Germinal center (tissue), 1 donor: ENCODE measurements at places on chromosomes 5 and 9.

DNA sequence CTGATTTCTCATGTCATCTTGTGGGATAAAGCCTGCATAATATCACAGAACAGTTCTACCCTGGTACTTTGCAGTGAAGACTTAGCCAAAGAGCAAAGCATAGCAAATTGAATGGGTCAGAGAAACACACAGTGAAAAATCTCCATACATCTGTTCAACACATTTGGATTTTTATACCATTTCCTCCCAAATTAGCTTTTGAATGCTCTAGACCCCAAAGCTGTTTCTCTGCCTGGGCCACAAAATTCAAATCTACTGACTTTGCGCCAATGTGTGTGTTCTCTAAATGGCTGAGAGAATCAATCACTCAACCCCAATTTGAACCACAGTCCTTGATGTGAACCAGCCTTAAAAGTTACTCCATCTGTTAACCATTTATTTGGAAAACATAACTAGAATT, 236.9 kb upstream of the NFIL3 start:
- no peak for DNase-seq

DNA sequence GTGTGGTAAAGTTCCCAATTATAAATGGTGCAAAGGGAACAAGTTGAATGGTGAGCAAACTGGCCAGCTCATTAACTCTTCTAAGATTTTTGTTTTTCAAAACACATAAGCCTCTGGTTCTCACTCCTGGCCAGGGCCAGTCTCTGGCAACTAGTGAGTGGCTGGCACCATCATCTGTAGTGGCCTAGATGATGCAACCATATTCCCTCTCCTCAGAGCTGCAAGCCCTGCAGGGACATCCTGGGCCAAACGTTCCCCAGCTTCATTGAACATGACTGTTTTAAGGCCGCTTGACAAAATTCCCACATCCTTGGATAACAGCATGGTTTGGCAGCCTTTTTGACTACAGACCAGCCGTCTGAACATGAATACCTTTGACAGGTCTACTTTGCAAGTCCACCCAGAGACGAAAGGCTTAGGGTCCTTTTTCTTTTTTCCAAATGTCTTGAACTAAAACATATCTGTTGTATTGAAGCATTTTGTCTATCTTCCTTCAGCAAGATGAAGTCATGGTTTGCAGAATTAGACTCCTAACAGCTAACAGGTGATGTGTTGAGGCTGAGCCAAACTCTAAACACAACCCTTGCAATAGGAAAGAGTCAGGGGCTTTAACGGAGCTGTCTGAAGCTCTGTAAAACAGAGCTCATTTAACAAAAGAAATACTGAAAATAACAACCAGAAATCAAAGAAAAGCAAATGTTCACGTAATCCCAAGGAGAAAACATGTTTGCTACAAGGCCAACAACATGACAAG, 23.8 kb downstream of the MACROH2A1 start:
- no peak for DNase-seq

DNA sequence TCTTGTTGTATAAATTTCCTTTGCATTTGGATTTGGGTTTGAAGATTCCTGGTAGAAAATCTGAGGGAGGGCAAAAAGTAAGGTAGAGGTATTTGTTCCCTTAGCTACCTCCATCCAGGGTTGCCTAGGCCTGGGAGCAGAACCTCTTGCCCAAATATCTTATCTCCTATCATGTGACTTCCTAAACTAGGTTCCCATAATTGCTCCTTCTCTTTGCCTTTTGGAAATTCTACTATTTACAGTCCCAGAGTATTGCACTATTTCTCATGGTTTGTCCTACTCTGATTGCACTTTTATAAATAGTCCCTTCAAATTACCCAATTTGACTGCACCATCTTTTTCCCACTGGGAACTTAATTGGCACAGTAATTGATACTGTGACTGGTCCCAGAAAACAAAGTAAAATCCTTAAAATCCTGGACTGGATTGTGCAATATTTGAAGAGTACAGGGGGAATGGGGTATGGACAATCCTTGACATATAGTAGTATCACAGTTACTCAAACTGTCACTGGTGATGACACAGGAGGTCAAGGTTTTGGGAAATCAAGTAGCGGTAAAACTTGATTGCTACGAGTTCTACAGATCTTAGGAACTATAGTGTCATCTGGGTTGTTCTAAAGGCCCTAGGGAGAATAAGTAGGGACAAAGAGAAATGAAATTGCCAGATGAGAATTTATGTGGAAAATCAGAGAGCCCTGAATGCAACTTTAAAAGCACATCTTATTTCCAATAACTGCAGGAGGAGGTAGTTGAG, 31.5 kb upstream of the TMED7 start:
- DNase-seq, result no peak

DNA sequence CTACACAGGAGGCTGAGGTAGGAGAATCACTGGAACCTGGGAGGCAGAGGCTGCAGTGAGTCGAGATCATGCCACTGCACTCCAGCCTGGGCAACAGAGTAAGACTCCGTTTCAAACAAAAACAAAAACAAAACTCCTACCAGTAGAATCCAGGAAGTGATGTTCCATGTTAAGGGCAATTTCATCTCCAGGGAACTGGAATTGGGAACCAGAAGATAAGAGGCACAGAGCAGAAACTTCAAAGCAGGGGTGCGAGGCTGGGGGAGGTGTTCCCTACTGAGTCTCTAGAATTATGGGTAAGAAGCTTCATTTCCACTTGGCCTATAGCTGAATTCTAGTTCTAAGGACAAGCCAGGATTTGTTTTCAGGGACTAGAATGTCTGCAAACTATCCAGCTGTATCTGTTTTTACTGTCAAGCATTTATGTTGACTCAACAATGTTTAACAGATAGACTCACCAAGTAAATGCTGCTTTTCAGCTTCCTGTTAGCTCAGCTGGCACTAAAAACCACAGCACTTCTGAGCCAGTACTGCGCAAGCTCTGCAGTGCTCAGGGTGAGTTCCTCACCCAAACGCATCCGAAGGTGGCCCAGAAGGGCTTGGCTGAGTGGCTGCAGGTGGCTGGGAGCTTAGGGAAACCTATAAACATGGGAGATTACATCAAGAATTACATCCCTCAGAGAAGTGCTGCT, 320.1 kb downstream of the MTRR start:
- DNase-seq, result no peak

DNA sequence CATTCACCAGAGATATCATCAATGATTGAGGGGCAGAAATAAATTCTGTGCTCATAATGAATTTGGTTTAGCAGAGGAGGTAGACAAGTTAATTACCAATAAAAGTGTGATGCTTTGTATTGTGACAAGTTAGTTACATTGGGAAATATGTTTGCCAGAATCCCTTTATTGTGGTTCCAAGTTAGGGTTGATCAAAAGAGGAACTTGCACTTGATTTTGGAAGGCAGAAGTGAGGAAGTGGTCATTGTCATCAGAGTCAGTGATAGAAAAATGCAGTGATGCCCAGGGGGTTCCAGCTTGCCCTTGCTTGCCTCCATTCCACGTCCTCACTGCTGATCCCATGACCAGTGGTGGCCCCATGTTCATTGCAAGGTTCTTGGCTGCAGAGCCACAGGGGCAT, 69.7 kb downstream of the SVEP1 start:
- no peak for DNase-seq

DNA sequence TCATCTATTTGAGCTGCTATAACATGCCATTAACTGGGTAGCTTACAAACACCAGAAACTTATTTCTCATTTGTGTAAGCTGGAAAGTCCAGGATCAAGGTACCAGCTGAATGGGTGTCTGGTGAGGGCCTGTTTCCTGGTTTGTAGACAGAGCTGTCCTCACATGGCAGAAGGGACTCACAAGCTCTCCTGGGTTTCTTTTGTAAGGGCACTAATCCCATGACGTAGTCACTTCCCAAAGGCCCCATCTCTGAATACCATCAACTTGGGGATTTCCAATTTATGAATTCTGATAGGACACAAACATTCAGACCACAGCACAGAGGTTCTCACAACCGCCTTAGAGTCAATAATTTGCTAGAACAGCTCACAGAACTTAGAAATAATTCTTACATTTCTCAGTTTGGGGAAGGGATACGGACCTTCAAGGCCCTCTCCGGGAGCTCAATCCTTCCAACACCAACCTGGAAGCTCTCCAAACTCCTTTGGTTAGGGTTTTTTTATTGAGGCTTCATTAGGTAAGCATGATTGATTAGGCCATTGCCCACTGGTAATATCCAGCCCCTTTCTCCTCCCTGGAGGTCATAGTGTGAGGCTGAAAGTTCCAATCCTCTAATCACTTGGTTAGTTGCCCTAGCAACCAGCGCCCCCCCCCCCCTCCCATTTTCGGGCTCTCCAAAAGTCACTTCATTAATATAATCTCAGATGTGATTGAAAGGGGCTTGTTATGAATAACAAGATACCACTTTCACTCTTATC, 7.6 kb upstream of the DNAJA1 start:
- no peak for DNase-seq

- DNase-seq, result no peak
Observed at GRCh38 chr5:14039063-14039462, 94.6 kb upstream of the DNAH5 start.

- peak; percentile 65 for DNase-seq
Observed at GRCh38 chr5:124645396-124645795, 101.0 kb downstream of the ZNF608 start.

- DNase-seq, result no peak
Observed at GRCh38 chr9:104082168-104082567, 11.9 kb upstream of the SMC2 start.

DNA sequence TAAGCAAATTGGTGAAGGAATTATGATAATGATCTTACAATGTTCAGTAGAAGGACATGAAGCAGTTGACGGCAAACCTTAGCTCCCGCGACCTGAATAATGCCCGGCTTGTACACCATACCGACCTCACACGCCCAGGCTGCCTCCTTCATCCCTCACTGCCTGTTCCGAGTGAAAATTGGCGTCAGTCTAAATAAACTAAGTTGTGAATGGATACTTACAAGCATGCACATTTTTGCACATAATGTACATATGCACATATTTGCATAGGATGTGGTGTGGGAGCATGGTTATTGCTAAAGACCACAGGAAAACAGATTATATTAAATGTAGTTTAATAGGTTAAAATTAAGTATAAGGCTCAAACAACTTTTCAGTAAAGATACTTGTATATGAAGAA, 14.9 kb downstream of the OR2Y1 start:
- DNase-seq, result no peak

DNA sequence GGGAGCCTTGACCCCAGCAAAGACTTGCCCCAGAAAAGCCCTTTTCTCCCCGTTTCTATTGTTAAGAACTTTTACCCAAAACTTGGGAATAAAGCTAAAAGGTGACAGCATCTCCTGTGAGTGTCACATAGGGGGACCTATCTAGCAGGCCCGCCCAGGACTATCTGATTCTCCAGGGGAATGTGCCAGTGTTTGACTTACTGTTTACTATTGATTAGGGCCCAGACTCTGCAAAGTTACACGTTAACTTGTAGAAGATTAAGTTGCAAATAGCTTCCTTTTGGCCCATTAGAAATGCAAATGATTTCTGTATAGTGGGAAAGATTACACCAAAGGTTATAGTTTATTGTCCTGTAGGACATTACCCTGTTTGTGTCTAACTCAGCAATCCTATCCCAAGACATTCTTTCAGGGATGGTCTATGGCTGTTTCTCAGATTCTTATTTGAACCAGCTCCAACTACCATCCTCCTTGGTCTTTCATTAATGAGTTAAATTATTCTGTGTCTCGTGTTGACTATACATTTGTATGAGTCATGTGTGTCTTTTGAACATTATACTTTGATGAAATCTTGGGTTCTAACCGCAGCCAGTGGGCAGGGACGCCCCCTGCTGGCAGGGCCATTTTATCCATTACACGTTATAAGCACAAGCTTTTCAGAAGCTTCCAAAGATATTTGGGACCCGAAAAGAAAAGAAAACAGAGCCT, 60.7 kb downstream of the HRH2 start:
- DNase-seq, result no peak

GRCh38 chr9:18821788-18822187, 211.2 kb downstream of the SAXO1 start:
- no peak for DNase-seq

- no peak for DNase-seq
Observed at GRCh38 chr5:118722122-118723020, 266.0 kb downstream of the DTWD2 start.

DNA sequence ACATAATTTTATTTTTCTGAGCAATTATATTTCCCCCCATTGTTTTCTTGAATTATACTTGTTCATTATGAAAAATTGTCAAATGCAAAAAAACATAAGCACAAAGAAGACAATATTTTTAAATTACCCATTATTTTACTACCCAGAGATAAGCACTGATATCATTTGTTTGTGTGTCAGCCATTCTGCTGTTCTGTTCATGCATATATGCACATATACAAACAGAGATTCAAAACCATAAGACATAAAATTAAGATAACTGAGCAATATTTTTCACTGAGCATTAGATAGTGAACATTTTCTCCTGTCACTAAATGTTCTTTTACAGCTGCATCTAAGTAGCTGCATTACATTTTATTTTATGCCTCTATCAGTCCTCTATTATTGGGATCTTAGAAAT, 35.6 kb downstream of the PAM start:
- no peak for DNase-seq

DNA sequence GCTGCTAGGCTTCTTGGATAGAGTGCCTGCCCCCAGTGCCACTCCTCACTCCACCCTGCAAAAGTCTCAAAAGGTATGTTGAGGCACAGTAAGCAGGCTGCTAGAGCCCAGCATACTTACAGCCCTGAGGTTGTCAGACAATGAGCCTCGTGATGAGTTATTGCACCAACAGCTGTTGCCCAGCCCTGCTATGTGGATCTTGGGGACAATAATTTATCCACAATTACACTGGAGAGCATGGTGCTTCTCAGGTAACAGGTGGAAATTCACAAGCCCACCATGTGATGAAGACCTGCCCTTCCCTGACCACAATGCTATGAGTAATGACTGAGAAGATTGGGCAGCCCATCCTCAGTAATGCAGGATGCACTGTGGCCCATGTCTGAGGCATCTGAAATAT, 36.5 kb downstream of the KCNIP1 start:
- no peak for DNase-seq

GRCh38 chr5:159403906-159404681, 73.8 kb upstream of the IL12B start:
- DNase-seq, result no peak

DNA sequence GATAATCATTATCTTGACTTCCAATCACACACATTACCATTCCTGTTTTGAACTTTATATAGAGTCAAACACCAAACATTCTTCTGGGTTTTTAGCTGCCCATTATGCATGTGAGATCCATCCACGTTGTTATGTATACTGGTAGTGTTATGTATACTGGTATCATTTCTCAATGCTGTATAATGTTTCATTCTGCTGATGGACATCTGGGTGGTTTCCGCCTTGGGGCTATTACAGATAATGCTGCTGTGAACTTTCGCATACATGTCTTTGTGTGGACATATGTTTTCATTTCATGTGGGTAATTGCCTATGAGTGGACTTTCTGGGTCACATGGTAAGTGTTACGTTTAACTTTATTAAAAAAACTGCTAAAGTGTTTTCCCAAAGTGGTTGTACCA, 217.8 kb upstream of the EFNA5 start:
- no peak for DNase-seq
